ENCODE measurements at places on chromosomes 12 and 14.
A peak's percentile ranks its signal among the peaks of the same experiment; 100 is the strongest.

GRCh38 chr12:615620-616019 lies 47.6 kb downstream of the NINJ2 start:
- DNase-seq, result no peak

DNA sequence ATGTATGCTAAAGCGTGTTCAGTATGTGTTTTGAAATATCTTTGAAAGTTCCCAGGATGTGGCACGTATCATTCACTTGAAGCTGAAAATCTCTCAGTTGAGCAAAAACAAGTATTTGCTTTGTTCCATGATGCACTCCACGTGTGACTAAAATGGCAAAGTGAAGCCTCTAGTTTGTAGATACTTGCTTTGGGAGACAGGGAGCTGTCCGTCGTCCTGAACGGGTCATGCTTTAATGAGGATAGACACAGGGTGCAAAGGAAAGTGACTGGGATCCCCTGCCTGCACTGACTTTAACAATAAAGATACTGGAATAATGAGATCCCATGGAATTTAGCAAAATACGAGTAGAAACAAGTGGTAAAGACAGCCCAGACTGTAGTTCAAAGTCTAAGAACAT lies 991.4 kb downstream of the NRXN3 start:
- DNase-seq, result peak; percentile 3

DNA sequence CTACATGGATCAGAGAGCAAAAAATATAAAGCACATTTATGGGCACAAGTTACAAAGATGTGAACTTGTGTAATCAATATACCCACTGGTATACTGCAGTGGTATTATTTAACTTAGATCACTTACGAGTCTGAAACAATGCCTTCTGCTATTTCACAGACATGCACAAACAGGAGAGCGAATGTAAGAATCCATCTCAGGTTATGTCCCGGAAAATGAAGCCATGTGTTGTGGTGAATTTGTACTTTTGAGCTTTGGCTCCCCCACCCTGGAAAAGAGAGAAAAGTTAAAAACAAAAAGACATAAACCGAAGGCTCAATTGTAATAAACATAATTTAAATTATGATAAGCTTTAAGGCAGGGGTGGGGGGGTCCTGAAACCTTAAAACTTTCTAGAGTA lies 7.6 kb downstream of the ABCC9 start:
- DNase-seq, result no peak

DNA sequence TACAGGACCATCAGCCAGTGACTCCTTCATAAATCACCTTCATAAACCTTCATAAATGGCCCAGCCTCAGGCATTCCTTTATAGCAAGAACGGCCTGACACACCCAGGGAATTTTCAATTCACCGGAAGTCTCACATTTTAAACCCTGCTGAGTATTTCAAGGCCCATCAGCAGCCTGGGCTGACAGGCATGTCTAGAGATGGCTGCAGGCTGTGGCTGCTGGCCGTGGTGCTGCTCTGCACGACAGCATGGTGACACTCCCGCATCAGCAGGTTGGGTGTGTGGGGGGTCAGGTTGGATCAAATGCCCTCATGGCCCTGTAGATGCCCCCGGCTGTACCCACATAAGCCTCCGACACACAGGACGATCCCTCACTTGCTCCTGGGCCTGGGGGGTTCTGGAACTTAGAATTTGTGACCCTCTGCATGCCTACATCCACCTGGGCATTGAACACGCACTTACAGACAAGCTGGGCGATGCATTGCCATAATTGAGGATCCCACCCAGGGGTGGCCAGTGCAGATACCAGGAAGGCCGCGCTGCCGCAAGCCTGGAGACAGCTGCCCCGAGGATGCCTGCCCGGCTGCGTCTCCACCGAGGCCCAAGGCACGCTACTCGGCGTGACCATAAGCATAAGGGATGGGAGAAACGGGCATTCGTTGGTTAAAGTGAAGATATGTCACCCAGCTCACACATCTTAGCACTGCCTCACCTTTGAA lies 124.3 kb downstream of the PIWIL1 start:
- DNase-seq, result no peak

Measured in AG09309 (cell line).